Osteocyte (in vitro differentiated cells): ENCODE measurements at places on chromosomes 6 and 20. TPM values are rescaled to one million over a fixed set of nuclear protein-coding genes. Genes with fewer than 3 reads are reported as not detected.

- peaks cover 40% of the 10 kb centered on the region for H3K4me1 ChIP-seq
- no peak for DNase-seq
- H3K4me3 ChIP-seq, result no peak overlapping the region
- no peaks in the 10 kb centered on the region for H3K36me3 ChIP-seq
Measured at GRCh38 chr6:156957931-156958547, 180.9 kb downstream of the ARID1B start.

DNA sequence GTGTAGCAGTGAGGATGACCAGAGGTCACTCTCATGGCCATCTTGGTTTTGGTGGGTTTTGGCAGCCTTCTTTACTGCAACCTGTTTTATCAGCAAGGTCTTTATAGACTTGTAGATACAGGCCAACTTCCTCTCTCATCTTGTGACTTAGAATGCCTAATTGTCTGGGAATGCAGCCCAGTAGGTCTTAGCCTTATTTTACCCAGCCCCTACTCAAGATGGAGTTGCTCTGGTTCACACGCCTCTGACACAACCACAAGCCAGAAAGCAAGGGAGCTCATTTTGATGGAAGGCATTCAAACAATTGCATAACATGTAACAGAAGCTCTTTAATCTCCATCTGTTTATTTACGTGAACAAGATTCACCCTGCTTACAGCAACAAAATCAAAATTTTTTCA is 492.0 kb upstream of the SULF2 start:
- H3K27ac ChIP-seq, result no peak overlapping the region
- H3K27me3 ChIP-seq, result peaks cover 68% of the 10 kb centered on the region

DNA sequence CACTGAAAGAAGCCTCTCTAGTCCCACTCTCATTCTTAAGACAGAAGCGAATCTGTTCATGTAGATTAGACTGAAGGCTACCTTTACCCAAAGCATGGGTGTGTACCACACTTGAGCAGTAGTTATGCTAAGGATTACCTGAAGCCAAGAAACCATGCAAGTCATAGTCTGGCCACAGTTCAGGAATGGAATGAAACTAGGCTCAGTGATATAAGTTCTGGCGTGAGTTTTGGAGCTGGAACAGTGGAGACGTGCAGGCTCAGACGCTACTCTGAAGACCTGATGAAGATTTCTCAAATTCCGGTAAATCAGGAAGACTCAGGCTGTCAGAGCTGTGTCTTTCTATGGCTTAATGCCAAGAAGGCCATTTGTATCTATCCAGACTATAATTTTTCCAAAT is 219.9 kb downstream of the HDGFL1 start:
- no peak overlapping the region for H3K4me3 ChIP-seq
- no peak for DNase-seq
- H3K27me3 ChIP-seq, result no peaks in the 10 kb centered on the region
- peaks cover 3% of the 10 kb centered on the region for H3K36me3 ChIP-seq

DEFB129 gene
- not detected in 2 replicates for total RNA-seq

GRCh38 chr6:154703124-154703523 is 30.1 kb upstream of the SCAF8 start:
- H3K27ac ChIP-seq, result no peak overlapping the region
- no peaks in the 10 kb centered on the region for H3K36me3 ChIP-seq
- no peaks in the 10 kb centered on the region for H3K4me1 ChIP-seq
- DNase-seq, result no peak
- H3K27me3 ChIP-seq, result peaks cover 31% of the 10 kb centered on the region

DEF6 gene
- 0.52 and 0.59 TPM in 2 replicates for total RNA-seq

GRCh38 chr6:153123801-153124200 is 7.3 kb downstream of the RGS17 start:
- DNase-seq, result no peak
- peaks cover 3% of the 10 kb centered on the region for H3K4me1 ChIP-seq
- no peaks in the 10 kb centered on the region for H3K36me3 ChIP-seq
- no peak overlapping the region for H3K27ac ChIP-seq
- no peak overlapping the region for H3K4me3 ChIP-seq

DNA sequence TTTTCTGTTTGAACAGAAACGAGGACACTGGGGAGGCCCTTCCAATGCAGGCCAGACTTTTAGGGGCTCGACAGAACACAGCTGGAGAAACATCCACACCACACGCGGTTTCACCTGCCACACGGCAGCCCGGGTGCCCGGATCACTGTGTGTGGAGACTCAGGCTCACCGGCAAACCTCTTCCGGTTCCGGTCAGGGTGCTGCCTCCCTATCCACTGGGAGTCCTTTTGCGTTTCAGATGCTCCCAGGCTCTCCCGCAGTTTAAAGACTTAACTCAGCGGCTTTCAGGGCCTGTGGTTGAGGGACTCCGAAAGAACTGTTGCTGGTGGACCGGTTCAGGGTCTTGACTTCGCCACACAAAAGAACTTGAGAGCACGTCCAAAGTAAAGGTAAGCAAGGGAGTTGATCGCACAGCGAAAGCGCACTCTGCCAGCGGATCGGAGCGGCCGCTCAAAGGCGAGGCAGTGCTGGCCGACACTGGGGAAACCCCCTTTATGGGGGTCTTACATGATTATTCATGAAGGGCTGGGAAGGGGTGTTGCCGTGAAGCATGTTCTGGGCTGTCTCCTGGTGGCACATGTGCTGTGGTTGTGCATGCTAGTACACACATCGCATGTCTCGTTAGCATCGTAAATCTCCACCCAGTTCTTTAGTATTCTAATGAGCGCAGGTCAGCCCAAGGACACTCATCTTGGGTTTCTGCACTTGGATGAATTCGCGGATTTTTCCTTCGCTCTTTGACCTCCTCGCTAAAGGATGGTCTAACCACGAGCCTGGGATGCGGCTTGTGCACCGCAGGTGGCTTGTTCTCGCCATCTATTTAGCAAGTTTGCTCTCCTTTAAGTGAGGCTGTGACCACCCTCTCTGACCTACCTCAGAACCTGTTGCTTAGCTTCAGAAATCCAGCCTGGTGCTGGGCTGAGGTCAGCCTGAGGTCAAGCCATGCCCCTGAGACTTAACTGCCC is 180.3 kb downstream of the CDH26 start:
- no peak overlapping the region for H3K4me3 ChIP-seq
- no peaks in the 10 kb centered on the region for H3K27me3 ChIP-seq
- no peaks in the 10 kb centered on the region for H3K4me1 ChIP-seq
- no peaks in the 10 kb centered on the region for H3K36me3 ChIP-seq

DNA sequence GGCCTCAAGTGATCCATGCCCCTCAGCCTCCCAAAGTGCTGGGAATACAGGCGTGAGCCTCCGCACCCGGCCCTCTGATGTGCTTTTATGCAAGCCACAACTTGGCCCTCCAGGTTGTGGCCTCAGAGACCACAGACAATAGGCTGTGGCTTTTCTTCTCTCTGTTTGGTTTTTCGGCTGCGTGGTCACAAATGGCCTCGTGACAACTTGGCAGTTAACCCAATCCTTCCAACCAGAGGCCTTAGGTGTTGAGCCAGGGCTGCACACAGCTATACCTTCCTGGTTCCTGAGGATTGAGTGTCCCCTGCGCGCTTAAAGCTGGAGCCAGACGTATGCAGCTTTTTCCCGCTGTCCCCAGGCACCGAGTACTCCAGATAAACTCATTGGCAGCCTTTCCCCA is 6.3 kb upstream of the TGM3 start:
- no peaks in the 10 kb centered on the region for H3K36me3 ChIP-seq
- H3K4me3 ChIP-seq, result no peak overlapping the region
- DNase-seq, result peak; percentile 67

SIRPD gene
- not detected in 2 replicates for total RNA-seq

IL17F gene
- total RNA-seq, result not detected in 2 replicates

- H3K36me3 ChIP-seq, result no peaks in the 10 kb centered on the region
- DNase-seq, result no peak
- H3K4me3 ChIP-seq, result no peak overlapping the region
- H3K27ac ChIP-seq, result no peak overlapping the region
- no peaks in the 10 kb centered on the region for H3K4me1 ChIP-seq
Measured at GRCh38 chr20:14498772-14499171, 161.4 kb upstream of the FLRT3 start.

DNA sequence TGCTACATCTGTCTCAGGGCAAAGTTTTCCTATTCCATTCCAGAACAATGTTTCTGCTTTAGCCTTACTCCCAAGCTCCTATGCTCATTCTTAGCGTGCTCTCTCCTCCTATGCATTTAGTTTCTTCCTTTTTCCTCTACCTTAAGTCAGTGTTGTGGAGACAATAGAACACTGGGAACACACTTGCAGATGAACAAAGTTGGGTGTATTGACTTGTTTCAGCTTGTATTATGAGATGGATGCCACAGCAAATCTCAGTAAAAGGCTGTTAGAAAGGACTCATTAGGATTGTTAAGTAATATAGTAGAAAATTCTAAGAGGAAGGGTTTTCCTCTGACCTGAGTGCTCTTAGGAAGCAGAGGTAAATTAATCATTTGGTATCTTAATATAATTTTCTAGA is 48.4 kb downstream of the BMP5 start:
- H3K27ac ChIP-seq, result no peak overlapping the region
- DNase-seq, result no peak
- H3K4me1 ChIP-seq, result no peaks in the 10 kb centered on the region
- peaks cover 2% of the 10 kb centered on the region for H3K27me3 ChIP-seq

TRIM40 gene
- not detected in 2 replicates for total RNA-seq

GRCh38 chr6:157813191-157813590 is 9.9 kb upstream of the SNX9 start:
- H3K27ac ChIP-seq, result peak overlapping the region; percentile 90
- peaks cover 28% of the 10 kb centered on the region for H3K4me1 ChIP-seq
- no peak for DNase-seq
- H3K27me3 ChIP-seq, result no peaks in the 10 kb centered on the region
- H3K4me3 ChIP-seq, result no peak overlapping the region

ADGRG6 gene
- 0.51 and 0.97 TPM in 2 replicates for total RNA-seq

DNA sequence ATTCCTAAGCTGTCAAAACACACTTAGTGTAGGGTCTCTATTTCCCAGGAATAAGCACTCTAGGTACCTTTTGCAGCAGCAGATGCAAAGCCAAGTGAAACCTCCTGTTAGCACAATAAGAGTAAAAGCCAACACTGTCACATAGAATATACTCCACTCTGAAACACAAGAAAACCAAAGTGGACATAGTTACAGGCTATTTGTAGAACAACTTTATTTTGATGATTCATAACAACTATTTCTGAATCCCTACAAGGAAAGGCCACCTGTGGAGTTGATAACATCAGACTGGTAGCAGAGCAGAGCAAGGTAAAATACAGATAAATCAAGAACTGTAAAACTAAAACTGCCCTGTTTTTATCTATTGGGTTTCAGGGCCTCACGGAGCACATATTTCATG is 59.7 kb downstream of the ALDH5A1 start:
- H3K36me3 ChIP-seq, result no peaks in the 10 kb centered on the region
- no peak overlapping the region for H3K27ac ChIP-seq
- H3K27me3 ChIP-seq, result peaks cover 4% of the 10 kb centered on the region
- H3K4me3 ChIP-seq, result no peak overlapping the region
- H3K4me1 ChIP-seq, result peaks cover 3% of the 10 kb centered on the region
- DNase-seq, result no peak

DNA sequence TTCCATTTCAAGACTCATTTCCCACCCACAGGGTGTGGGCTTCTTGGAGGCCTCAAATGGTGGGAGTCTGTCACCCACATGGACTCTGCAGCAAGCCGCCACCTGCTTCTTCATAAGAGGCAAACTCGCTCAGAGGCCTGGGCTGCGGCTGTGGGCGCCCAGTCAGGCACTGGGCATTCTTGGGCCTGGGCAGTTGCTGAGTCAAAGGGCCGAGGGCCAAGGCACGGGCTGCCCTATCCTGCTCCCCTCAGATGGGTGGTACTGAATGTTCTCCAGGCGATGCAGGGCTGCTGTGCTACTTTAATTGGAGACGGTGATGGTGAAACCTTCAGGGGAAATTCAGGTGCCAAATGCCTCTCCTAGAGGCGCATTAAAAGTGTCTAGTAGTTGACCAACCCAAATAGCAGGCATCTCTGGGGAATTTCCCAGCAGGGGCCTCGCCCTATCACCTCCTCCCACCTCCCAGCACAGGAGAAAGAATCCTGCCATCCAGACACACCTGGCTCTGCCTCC is 57.9 kb downstream of the MAFB start:
- H3K27me3 ChIP-seq, result peaks cover 44% of the 10 kb centered on the region
- H3K27ac ChIP-seq, result no peak overlapping the region
- H3K4me1 ChIP-seq, result peaks cover 5% of the 10 kb centered on the region

DACT2 gene
- total RNA-seq, result 0.94 and 1.4 TPM in 2 replicates

DNA sequence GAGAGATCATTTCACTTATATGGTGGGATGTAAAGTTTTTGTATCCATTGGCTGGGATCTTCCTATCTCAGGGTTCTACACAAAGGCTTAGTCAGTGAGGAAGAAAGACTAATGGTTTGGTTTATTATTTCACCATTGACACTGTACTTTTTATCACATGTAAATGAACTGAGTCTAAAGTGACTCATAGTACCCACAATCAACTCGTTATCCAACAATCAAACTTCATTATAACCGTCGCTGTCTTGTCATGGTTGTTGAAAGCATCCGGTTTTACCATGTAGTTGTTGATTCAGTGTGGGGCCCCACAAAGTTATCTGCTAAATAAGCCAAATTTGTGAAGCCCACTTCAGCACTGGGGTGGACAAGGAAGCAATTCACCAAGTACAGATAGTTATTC is 55.8 kb upstream of the MTRF1L start:
- DNase-seq, result no peak
- no peak overlapping the region for H3K4me3 ChIP-seq
- H3K27ac ChIP-seq, result no peak overlapping the region
- H3K4me1 ChIP-seq, result no peaks in the 10 kb centered on the region

DNA sequence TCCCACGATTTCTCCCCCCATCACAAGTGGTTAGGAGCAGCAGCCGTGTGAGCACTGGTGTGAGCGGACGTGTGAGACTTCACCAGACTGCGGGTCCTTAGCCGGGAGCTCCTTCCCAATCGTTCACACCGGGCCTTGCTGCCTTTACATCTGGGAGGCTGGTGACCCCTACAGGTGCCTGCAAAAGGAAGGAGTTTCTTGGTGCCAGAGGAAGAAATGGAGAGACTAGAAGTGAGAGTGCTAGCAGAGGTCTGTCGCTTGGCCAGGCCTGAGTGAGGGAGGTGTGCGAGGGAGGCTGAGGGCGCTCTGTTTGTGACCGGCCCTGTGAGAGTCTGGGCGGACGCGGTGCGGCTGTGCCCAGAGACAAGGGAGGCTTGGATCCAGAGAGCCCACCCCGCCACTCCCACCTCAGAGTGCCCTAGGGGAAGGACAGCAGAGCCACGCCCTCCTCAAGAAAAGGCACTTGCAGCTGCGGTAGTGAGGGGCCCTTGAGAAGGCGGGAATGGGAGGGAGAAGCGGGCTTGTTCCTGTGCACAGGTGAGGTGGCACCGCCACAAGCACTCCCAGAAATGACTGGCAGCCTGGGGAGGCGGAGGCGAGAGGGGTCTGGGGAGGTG is 10.0 kb upstream of the ARMC2 start:
- H3K4me1 ChIP-seq, result peaks cover 30% of the 10 kb centered on the region
- H3K4me3 ChIP-seq, result no peak overlapping the region
- peaks cover 14% of the 10 kb centered on the region for H3K27me3 ChIP-seq
- H3K27ac ChIP-seq, result no peak overlapping the region

COL9A3 gene
- 1.7 and 1.8 TPM in 2 replicates for total RNA-seq

- peaks cover 73% of the 10 kb centered on the region for H3K27me3 ChIP-seq
- no peaks in the 10 kb centered on the region for H3K4me1 ChIP-seq
- no peak overlapping the region for H3K27ac ChIP-seq
- H3K4me3 ChIP-seq, result no peak overlapping the region
Measured at GRCh38 chr6:41302638-41303037, 16.2 kb upstream of the TREM1 start.
